ENCODE measurements at places on chromosomes 1 and 21. TPM values are rescaled to one million over a fixed set of nuclear protein-coding genes. Genes with fewer than 3 reads are reported as not detected.

DNA sequence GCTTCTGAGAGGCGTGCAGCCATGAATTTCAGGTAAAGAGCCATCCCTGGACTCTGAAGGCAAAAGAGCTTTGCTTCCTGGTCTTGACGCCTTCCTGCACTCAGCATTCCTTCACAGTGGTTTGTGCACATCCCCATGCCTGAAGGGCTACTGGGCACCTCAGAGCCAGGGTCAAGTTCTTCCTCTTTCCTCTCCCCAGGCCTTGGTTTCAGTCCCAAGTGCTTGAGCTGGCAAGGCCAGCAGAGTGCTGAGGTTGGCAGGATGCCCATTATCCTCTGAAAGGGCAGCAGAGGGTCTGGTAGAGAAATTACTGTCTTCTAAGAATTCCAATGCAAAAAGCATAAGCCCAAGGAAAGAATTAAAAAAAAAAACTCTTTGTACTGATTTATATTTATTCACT, 1064.9 kb downstream of the TTLL7 start:
- DNase-seq = no peak
- no peaks in the 10 kb centered on the region for H3K36me3 ChIP-seq
- H3K4me3 ChIP-seq = no peak overlapping the region

DNA sequence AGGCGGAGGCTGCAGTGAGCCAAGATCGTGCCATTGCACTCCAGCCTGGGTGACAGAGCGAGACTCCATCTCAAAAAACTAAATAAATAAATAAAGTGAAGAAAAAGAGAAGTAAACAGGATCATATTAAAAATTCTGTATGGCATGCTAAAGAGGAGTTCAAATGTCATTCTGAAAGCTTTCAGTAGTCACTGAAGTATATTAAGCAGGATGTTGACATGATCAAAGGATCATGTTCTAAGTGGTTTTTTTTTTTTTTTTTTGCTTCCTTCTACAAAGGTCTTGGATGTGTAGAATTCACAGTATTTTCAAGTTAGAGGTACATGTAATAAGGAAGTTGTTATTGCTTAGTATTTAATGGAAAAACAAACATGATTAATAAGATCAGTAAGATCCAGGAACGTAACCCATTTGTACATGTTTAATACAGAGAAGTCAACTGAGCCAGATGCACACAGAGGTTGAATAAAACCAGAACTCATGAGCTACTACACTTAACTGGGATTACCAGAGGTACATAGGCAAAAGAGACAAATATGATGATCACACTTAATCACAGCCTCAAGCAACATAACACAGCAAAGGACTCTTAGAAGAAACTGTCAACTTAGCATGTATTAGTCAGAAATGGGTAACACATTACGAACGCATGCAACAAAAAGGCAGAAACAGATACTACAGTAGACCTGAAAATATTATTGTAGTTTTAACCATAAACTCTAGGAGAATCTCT, 12.2 kb downstream of the CDC42BPA start:
- DNase-seq = no peak
- H3K27me3 ChIP-seq = no peaks in the 10 kb centered on the region
- H3K4me1 ChIP-seq = no peaks in the 10 kb centered on the region

Gene KPRP
- not detected for total RNA-seq

GRCh38 chr1:1218524-1219200, 4.7 kb upstream of the TNFRSF4 start:
- H3K27ac ChIP-seq = no peak overlapping the region
- DNase-seq = no peak
- no peaks in the 10 kb centered on the region for H3K27me3 ChIP-seq
- H3K4me3 ChIP-seq = no peak overlapping the region

DNA sequence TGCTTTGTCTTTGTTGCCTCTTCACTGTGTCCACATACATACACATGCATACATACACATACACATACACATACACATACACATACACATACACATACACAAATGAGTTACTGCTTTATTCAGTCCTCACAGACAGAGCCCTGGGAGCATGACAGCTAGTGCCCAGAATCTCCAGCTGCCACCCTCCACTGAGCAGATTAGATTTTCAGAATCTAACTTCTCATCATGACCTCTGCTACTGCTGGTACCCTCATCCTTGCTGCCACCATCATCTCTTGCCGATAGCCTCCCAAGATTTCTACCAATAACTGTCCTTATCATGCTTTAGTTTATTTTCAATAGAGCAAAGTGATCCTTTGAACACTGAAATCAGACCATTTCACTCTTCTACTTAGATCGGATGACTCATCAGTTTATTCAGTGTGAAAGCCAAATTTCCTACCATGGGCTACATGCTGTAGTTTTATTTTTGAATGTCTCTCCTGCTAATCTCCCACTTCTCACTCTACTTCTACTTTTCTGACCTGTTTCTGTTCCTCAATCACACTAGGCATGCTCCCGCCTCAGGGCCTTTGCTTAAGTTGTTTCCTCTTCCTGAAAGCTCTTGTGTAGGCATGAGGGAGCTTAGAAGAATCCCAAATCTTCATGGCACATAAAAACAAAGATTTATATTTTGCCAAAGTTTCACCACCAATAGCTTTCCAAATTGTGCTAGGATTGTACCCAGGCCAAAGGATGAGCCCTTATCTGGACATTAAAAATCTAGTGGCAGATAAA, 43.0 kb downstream of the ATP6V1G3 start:
- H3K27me3 ChIP-seq = no peaks in the 10 kb centered on the region
- H3K4me3 ChIP-seq = no peak overlapping the region
- H3K27ac ChIP-seq = no peak overlapping the region
- peaks cover 7% of the 10 kb centered on the region for H3K4me1 ChIP-seq
- DNase-seq = no peak
- H3K36me3 ChIP-seq = no peaks in the 10 kb centered on the region

Gene TMEM51
- not detected for total RNA-seq

GRCh38 chr1:176136891-176137290, 70.2 kb downstream of the COP1 start:
- H3K36me3 ChIP-seq = peaks cover 10% of the 10 kb centered on the region
- DNase-seq = no peak

Gene LAD1
- not detected for total RNA-seq

Gene GRHL3
- total RNA-seq = not detected

GRCh38 chr1:121519042-121519755, 334.4 kb downstream of the SRGAP2C start:
- peak overlapping the region; percentile 39 for H3K4me3 ChIP-seq
- H3K27ac ChIP-seq = peak overlapping the region; percentile 51
- peak; percentile 91 for DNase-seq

- H3K4me1 ChIP-seq = peaks cover 25% of the 10 kb centered on the region
- no peak for DNase-seq
- peaks cover 26% of the 10 kb centered on the region for H3K36me3 ChIP-seq
- H3K27ac ChIP-seq = no peak overlapping the region
These were observed 9.2 kb downstream of the FCRL3 start for GRCh38 chr1:157691285-157691920.

DNA sequence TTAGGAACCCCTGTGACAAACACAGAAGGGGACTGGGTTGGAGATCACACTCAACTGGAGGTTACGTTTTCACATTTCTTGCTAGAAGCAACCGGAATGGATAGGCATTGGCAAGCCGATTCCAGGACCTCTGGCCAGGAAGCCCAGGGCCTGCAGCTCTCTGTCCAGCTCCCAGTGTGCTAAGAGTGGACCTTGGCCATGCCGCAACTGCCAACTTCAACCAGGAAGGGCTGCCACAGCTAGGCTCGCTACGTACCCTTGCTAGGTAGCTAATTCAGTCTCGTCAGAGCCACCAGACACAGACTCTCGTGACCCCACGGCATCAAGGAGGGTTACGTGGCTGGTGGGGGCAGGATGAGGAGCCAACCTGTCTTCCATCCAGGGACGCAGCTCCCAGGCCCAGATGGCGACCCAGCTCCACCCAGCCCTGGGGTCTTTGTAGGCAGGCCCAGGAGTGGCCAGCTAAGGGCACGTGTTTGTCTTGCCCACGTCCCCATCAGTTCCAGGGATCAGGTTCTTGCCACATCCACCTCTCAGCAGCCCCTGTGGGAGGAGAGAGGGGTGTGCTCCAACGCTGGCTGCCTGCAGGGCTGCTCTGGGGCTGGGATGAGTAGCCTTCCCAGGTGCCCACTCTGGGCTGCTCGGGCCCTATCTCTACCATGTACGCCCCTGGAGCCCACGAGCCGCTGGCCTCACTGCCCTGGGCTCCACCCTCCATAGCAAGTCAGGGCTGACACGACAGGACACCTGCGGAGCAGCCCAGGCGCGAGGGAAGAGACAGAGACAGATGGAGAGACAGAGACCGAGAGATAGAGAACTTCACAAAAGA, 39.2 kb downstream of the UBE2G2 start:
- H3K4me1 ChIP-seq = peaks cover 30% of the 10 kb centered on the region
- H3K4me3 ChIP-seq = no peak overlapping the region
- H3K27ac ChIP-seq = no peak overlapping the region
- no peaks in the 10 kb centered on the region for H3K36me3 ChIP-seq
- H3K27me3 ChIP-seq = no peaks in the 10 kb centered on the region

DNA sequence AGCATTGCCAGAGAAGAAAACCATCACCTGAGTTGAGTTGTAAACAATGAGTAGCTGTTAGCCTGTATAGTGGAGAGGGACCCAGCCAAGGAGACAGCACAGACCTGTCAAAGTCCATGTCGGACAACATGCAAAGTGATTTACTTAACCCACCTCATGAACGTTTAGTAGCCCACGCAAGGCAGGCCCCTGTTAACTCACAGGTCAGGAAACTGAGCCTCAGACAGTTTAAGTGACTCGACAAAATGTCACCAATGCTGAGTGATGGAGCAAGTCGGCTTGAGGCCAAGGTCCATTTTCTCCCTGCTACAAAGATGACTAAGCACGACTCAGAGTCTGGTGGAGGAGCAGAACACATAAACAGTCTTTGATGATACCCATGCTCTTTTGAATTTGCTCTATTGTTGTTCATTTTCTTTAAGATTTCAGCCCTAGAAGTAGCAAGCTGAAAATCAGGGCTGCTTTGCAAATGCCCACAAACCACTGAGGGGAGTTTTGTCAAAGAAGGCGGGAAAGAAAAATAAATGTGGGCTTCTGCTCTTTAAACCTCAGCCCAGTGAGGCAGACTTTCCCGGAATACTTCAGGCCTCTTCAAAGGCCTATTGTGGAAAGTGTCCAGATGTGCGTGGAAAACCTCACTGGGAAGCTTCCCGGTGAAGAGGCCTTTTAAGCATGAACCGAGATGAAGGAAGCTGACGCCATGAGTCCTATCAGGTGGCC, 83.8 kb upstream of the HOOK1 start:
- DNase-seq = no peak
- no peaks in the 10 kb centered on the region for H3K27me3 ChIP-seq
- no peaks in the 10 kb centered on the region for H3K36me3 ChIP-seq
- H3K27ac ChIP-seq = no peak overlapping the region

Gene TRIM46
- 0.94 TPM for total RNA-seq

DNA sequence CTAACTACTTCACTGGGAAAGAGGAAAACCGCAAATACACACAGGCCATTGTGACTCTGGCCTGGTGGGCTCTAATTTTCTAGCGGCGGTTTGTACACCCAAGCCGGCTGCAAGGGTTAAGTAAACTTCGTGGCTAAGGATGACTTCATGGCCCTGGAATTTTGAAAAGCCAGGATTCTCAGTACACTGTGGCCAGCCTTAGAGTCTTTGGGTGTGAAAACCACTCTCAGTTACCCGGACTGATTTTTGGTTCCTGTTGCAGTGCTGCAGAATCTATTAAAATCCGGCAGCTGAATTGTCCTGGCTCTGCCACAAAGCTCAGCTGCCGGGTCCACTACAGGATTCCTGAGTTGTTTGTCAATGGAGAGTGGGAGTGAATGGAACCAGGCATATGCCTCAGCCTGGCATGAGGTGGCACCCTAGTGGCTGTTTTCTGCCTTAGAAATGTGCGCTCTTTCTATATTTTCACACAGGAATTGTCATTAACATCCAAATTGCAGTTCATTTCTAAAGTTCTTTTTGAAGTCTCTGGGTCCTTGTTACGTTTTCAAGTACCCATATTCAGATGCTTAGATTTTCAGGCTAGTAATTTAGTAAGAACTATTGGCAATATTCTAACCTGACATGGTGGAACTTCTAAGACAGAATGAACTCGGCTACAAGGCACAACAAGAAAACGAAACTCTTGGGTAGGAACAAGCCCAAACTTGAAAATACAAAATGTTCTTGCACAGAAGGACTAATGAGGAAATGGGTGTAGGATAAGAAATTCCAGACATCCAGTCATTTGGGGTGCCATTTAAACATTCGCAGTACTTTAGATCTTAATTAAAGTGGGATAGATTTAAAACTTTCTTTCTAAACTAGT, 255.9 kb downstream of the NFIA start:
- H3K36me3 ChIP-seq = no peaks in the 10 kb centered on the region
- no peak for DNase-seq
- H3K27me3 ChIP-seq = no peaks in the 10 kb centered on the region
- H3K27ac ChIP-seq = no peak overlapping the region
- H3K4me3 ChIP-seq = no peak overlapping the region
- peaks cover 5% of the 10 kb centered on the region for H3K4me1 ChIP-seq

DNA sequence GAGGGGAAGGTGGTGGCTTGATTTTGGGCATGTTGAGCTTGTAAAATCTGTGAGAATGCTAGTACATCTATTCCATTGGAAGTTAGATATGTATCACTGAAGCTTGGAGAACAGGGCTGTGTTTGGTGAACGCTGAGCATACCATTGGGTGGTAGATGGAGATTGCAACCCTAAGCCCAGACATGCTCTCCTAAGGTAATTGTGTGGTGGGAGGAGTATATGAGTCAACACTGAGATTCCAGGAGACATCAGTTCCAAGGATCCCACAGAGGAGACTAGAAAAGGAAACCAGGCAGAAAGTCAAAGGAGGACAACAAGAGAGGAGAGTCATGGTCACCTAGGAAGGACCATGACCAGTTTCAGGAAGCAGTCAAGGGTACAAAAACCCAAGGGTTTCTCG, 60.4 kb downstream of the KIF21B start:
- H3K4me1 ChIP-seq = no peaks in the 10 kb centered on the region
- H3K27me3 ChIP-seq = no peaks in the 10 kb centered on the region
- no peak overlapping the region for H3K27ac ChIP-seq
- DNase-seq = no peak
- no peak overlapping the region for H3K4me3 ChIP-seq

Gene DENND2D
- 297 TPM for total RNA-seq

GRCh38 chr1:115815694-115816093, 25.2 kb downstream of the NHLH2 start:
- H3K27me3 ChIP-seq = no peaks in the 10 kb centered on the region
- H3K4me1 ChIP-seq = no peaks in the 10 kb centered on the region
- no peak overlapping the region for H3K27ac ChIP-seq
- DNase-seq = no peak
- H3K36me3 ChIP-seq = no peaks in the 10 kb centered on the region

Gene LHX4
- not detected for total RNA-seq
